Stimulated activated CD4-positive, alpha-beta T cell treated with anti-CD3 and anti-CD28 coated beads, Interleukin-12 subunit alpha, Interleukin-12 subunit beta, amount 100 ng/mL, for 4 hours (primary cell): ENCODE measurements at places on chromosomes 4 and X.

- no peak for DNase-seq
Observed at GRCh38 chrX:13547671-13548070, 21.7 kb upstream of the EGFL6 start.

DNA sequence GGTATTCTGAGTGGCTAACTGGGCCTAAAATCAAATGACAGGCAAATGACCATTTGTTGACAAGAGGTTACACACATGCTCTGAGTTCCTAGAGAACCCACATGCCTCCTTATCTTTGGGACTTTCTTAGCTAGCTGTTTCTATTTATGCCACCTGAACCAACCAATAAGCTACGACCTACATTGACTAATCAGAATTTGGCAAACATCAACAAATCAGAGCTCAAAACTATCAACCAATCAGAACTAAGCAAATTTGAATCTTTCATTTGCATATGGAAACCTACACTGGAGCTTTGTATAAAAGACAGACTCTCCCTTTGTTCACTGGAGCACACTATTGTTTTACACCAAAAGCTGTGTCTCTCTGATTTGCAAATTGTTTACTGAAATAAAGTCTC is 192.0 kb downstream of the CXXC4 start:
- no peak for DNase-seq

DNA sequence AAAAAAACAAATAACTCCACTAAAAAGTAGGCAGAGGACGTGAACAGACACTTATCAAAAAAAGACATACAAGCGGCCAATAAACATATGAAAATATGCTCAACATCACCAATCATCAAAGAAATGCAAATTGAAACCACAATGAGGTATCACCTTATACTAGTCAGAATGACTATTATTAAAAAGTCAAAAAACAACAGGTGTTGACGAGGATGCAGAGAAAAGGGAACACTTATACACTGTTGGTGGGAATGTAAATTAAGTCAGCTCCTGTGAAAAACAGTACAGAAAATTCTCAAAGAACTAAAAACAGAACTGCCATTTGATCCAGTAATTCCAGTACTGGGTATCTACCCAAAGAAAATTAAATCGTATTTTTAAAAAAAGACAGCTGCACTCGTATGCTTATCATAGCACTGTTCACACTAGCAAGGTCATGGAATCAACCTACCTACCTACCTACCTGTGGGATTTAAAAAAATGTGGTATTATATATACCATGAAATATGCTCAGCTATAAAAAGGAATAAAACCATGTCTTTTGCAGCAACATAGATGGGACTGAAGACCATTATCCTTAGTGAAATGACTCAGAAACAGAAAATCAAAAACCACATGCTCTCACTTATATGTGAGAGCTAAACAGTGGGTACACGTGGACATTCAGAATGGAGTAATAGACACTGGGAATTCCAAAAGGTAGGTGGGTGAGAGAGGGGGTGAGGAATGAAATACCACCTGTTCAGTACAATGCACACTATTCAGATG is 24.8 kb upstream of the PTPN13 start:
- DNase-seq, result no peak

GRCh38 chr4:141132709-141133145 is 542 bp downstream of the RNF150 start:
- DNase-seq, result peak; percentile 0

DNA sequence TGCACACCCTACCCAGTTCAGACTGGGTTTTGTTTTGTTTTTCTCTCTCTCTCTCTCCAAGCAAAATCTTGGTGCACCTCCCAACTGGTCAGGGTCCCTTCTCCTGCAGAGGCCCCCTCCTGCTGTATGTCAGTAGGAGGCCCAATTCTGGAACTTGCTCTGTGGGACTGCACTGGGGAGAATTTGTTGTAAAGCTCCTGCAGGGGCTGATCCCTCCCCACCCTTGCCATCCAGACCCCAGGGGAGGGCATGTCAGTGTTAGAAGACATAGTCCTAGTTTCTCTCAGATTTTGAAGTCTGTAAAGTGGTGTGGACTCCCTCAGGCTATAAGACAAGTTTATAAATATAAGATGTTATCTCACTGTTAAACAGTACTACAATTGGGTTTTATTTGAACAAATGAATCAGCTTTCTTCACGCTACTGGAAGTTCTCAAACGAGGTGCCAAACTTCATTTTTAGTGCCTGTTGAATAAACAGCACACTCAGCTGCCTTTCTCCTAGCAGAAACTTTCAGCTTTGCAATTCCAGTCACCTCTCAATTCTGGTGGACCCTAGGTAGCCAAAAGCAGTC is 88.6 kb upstream of the FRMPD3 start:
- DNase-seq, result no peak

- no peak for DNase-seq
Observed at GRCh38 chr4:147928400-147928799, 196.5 kb downstream of the ARHGAP10 start.

DNA sequence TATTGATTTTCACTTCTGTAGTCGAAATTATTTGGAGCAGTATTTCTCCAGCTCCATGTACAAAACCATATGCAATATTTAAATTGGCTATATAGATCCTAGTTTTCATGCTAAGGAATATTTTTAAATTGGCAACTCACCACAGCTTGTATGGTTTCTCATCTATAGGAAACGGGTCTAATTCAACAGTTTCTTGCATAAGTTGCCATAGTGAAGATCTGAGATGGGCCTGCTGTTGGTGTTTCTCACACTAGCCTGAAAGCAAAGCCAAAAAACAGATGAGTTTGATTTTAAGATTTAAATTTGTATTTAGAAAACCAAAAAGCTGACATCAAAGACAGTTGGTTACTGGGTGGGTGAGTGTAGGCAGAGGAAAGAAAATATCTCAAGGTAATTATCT is 5.5 kb downstream of the MAPK10 start:
- DNase-seq, result no peak

GRCh38 chr4:3745886-3746656 is 20.1 kb upstream of the ADRA2C start:
- no peak for DNase-seq

- DNase-seq, result no peak
Observed at GRCh38 chrX:20988804-20989203, 385.4 kb upstream of the CNKSR2 start.

DNA sequence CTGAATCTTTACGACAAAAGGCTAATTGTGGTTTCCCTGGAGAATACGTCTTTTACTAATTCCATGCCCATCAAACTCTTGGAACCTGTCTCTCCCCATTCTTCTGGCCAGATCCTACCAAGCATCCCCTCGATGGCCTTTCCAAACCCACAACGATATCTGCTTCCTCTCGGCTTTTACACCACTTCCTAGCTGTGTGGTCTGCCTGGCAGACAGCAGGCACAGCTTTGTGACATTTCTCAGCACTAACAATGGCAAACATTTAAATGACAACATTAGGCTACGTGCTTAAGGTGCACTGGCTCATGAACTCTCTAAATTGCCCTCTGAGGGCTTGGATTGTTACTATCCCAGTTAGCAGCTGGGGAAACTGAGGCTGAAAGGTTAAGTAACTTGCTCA is 141.0 kb downstream of the NSUN7 start:
- DNase-seq, result no peak

DNA sequence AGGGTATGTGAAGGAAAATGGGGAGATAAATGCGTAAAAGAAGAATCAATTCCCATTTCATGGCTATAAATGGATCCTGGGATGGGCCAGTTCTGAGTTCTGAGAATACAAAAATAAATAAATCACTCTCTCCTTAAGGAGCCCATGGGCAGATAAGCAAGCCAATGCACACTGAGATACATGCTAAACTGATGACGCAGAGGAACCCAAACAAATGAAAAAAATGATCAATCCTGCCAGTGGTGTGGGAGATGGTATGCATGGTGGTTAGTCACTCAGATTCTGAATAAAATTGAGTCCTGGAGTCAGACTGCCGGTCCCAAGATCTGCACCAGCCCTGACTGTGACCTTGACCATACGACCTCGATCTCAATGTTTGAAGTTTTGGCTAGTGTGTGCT is 59.7 kb downstream of the NEIL3 start:
- no peak for DNase-seq

DNA sequence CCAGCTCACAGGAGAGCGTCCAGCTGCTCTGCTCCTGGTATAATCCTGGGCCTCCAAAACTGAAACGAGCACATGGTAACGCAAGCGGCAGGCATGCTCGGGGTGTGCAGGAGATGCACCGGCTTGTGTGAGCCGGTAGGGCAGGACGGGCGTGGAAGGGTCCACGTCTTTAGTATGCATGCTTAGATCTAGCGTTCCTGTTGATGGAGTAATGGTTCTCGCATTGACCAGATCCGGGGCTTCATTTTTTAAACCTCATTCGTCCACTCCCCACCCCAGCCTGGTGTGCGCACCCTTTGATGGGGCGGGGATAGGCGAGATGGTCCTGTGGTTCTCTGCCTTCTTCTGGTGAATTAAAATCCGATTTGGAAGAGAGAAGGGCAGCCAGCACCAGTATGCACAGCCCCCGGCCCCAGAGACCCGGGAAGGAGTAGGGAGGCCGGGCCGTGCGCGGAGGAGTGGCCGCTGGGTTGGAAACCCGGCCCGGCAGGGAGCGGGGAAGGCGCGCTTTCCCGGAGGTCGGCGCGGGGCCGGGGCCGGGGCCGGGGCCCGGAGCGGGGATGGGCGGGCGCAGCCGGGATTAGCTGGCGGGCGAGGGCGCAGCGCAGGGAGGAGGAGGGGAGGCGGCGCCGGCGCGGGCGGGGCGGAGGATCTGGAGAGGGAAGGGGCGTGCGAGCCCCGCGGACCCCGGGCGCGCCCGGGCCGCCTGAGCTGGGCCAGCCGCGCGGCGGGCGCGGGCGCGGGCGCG is 39.9 kb downstream of the FAM149A start:
- DNase-seq, result peak; percentile 12

GRCh38 chrX:133786382-133786781 is 199.0 kb downstream of the GPC3 start:
- DNase-seq, result no peak

DNA sequence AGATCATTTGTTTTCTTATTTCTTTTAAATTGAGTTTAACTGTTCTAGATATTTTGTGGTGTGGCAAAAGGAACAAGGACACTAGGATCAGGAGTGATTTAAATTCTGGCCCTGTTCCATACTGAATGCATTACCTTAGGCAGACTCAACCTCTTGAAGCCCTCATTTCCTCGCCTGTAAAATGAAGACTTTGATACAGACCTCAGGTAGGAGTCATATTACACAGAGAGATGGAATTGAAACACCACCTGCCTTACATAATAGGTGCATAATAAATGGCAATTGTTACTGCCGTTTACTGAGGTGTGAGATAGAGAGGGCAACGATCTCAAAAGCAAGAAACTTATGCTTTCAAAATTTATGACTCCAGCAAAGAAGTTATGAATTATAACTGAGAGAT is 28.2 kb upstream of the RASSF6 start:
- no peak for DNase-seq

DNA sequence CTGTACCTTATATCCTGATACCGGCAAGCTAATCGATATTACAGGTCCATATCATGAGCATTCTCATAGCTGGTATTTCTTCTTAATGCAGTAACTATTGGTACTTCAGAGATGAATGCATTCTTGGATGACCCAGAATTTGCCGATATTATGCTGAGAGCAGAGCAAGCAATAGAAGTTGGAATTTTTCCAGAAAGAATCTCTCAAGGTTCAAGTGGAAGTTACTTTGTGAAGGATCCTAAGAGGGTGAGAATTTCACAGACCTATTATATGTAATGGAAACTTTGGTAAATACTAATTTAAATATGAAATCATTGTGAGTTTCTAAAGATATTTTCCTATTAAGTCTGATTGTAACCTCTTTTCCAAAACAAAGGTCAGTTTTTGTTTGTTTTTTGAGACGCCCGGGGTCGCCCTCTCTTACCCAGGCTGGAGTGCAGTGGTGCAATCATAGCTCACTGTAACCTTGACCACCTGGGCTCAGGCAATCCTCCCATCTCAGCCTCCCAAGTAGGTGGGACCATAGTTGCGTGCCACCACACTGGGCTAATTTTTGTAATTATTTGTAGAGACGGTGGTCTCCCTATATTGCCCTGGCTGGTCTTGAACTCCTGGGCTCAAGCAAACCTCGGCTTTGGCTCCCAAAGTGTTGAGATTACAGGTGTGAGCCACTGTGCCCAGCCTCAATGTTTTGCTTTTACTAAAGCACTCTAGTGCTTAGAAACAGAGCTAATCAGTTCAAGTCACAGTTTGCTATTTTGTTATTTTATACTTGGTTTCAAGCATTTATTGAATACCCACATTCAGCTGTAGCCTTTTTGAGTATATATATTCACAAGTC is 18.6 kb downstream of the PI4K2B start:
- no peak for DNase-seq

DNA sequence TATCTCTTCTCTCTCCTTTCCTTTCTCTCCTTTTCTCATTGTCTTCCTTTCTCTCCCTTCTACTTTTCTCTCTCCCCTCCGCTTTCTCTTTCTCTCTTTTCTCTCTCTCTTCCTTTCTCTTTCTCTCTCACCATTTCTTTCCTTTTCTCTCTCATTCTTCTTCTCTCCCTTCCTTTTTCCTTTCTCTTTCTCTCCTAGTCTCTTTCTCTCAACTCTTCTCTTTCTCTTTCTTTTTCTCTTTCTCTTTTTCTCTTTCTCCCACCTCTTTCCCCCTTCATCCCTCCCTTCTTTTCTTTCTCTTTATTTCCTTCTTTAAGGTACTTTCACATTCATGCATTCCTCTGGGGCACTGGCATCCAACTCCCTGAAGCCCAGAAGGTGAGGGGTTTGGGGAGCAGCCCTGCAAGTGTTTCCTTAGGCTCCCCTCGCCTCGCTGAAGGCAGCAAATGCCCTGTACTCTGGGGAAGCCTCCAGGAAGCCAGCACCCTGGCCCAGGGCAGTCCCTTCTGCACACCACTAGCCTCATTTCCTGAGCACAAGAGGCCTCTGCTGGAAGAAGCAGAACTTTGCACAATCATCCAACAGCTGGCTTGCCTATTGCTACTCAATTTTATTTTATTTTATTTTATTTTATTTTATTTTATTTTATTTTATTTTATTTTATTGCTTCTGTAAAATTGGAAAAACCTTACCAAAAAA is 124.2 kb downstream of the NFKB1 start:
- DNase-seq, result peak; percentile 45
